ENCODE measurements at places on chromosomes 6 and 20.

GRCh38 chr6:3541006-3541585, 84.2 kb upstream of the SLC22A23 start:
- DNase-seq = no peak

DNA sequence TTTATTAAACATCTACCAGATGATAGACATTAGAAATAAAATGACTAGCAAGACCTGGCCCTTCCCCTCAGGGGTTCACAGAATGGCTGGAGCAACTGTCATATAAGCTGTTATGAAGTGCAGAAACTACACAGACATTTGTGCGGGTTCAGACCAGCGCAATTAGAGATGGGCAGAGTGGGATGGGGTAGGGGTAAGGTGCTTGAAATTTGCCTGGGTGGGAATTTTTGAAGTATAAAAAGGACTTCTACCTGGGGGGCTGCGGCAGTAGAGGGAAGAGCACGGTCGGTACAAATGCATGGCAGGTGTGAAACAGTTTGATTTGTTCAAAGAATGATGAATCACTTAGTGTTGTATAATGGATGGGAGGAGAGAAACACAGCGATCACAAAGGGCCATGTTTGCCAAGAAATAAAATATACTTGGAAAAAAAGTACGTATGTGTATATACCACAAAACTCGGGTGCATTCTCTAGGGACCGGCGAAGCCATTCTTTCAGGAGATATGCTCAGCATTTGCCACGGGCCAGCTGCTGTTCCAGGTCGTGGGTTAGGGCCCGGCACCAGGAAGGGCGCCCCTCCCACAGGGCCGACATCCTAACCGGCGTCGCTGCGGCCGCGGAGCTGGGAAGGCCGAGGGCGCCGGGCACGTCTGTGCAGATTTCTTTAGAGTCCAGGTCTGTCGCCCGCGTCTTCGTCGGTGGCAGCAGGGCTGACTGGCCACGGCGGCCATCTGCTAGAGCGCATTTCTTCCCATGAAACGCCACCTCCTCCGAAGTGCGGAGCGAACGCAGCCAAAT, 809 bp upstream of the NOL7 start:
- peak; percentile 15 for DNase-seq

GRCh38 chr6:106244931-106245330, 80.6 kb downstream of the ATG5 start:
- no peak for DNase-seq

GRCh38 chr6:162385980-162386379, 341.6 kb downstream of the PRKN start:
- no peak for DNase-seq

DNA sequence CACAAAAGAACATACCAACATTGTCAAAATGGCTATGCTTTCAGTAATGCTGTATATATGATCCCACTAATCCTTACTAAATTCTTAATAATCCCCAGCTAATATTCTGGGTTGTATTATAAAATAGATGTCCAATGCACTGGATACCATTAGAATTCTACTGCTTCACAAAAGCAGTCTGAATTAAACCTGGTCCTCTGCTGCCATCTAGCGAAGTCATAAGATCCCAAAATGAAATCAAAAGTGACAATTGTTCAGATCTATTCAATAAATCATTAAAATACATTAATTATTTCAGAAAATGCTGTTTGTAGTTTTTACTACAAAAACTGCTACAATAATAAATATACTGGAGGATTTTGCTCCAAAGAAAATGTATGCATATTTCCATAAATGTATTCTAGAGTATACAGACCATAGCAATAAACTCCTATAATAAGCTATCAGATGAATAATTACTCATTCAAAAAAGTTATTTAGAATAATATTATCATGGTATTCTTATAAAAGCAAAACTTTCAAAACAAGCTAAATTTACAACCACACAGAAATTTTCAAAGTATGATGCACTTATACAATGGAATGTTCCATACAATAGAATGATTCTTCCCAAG, 92.6 kb downstream of the RNGTT start:
- DNase-seq = peak; percentile 45

DNA sequence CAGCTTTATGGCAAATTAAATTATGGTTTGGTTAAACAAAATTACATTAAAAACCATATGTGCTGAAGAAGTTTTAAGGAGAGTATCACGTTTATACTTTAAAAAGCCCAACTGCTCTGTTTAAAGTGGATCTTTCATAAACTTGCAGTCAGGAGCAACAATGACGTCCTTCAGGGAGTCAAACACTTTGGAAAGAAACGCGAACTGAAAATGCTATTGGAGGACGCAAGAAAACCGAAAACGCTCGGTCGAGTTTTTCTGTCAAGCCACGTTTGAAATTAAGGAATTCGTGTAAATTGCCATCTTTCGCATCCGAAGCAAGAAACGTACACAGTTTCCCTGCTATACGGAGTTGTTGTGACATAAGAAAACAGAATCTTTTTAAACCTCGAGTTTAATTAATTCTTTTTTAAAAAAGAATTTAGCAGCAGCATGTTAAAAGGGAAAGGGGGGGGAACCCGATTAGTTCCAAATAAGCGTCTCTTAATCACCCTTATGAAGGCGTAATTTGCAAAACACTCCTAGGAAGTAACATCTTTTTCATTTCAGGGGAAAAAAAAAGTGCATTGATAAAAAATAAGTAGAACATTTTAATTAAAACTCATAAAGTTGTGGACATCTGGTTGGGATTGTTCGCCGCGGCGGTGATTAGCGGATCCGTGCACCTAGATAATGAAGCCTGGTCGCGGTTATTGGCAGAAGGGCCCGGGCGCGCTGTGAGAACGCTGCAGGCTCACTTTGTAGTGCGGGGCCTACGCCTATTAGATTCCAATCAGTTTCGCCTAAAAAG, 295.4 kb downstream of the TFAP2C start:
- DNase-seq = no peak

GRCh38 chr6:170030284-170030815, 260.5 kb downstream of the DLL1 start:
- DNase-seq = no peak

DNA sequence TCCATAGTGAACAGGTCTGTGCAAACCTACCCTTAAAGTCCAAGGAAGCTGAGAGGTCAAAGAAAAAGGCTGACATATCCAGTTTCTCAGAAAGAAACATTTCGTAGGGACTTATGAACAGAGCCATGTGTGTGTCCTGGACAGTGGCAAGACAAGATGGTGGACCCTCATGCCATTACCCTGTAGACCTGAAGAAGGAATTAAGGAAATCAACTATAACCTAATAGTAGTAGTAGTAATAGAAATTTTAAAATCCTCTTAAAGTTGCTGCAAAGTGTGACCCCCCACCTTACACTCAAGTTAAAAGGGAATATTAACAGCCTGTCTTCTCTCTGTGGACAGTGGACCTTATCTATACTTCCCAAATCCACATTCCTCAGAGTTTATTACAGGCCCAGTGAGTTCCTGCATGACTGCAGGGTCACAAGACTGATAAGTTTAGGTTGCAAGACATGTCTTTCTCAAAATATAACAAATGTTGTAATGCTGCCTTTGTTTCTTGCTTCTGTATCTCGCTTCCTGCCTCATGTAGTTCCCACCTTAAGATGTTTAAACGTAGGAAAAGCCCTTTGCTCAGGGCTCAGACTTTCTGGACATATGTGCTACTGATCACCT, 10.6 kb downstream of the IL22RA2 start:
- DNase-seq = no peak

GRCh38 chr6:125714441-125715090, 34.9 kb upstream of the HEY2 start:
- DNase-seq = no peak

DNA sequence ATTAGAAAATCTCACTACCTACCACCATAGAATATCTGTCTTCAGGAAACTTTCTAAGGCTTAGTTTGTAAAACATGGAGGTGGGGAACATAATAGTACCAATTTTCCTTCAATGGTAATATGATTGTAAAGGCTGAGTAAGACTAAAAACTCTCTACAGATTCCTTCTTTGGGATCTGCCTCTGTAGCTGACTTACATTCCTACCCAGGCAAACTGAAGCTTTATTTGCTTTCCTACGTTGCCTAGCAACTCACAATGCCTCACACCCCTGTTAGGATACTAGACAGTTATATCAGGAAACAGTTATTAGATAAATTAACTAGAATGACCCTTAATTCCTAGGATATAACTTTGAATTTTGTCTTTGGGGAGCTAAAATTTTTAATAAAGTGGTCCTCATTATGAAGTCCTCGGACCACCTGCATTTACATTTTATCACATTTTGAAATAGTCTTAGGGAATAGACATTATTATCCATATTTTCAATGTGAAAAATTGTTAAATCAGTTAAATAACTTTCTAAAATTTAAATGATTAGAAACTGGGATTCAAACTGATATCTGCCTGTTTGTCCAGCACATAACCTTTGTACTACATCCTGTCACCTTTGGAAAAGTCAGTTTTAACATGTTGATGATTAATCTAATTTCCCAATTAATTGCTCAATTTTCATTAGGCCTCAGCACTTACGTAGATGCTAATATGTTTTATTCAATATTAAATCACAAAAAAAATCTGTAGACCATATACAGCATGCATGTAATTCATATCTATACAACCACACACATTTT, 591.4 kb downstream of the RNF144B start:
- DNase-seq = no peak

- no peak for DNase-seq
These were observed 67.9 kb downstream of the CGA start for GRCh38 chr6:87027021-87027420.

Data from effector CD4-positive, alpha-beta T cell (primary cell).